ENCODE measurements at places on chromosomes 6 and 20.

- DNase-seq = no peak
These were observed 43.0 kb upstream of the ZBP1 start for GRCh38 chr20:57663241-57663640.

DNA sequence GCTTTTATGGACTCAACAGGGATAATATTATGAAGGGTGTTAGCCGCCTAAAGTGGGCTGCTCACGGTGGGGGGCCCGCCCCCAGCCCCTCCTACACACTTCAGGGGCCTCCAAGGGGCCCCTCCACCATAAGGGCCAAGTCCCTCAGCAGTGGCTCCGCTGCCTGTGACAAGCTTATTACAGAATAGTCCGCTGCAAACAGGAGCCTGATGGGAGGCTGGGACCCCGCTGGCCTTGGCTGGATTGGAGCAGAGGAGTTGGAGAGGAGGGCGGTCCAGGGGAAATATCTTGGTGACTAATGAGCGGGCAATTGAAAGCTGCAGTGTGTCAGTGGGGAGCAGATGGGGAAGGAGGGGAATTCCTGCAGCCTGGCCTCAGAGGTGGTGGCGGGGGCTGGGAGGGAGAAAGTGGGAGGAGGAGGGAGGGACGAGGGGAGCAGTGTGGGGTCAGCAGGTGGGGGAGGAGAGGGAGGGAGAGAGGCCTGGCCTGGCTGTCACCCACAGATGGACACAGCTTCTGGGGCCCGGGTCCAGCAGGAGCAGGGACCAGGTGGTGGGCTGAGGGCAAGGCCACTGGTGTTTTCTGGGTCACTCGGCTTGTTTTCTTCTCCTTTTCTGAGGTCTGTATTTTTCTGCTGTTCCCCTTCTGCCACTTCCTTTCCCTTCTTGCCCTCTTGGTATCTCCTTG is 57.6 kb upstream of the FOXP4 start:
- DNase-seq = no peak

DNA sequence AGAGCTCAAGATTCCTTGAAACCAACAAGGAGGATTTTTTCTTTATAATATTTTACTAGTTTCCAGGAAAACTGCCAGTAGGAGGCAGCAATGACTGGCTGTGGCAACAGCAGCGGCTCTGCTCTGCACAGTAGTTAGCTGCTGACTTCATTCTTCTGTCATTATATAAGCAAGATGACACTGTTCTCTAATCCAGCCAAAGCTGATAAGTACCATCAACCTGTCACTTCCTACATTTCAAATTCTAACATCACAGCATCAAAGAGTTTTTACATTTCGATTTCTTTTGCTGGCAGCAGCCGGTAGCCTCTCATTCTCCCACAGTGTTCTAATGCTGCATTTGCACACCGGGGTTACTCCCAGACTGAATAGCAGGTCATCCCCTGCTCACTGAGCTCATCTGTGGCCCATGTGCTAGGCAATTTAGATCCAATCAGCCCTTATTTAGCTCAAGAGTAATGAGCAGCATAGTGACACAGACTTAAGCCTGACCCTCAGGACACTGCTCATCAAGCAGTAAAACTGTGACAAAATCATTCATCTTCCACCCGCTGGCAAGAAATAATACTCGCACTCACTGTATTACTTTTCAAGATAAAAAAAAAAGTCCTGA is 67.8 kb downstream of the MMS22L start:
- DNase-seq = no peak

GRCh38 chr6:53999088-53999755 is 112.0 kb upstream of the MLIP start:
- DNase-seq = no peak

GRCh38 chr6:139050770-139051313 is 22.3 kb downstream of the ABRACL start:
- no peak for DNase-seq

DNA sequence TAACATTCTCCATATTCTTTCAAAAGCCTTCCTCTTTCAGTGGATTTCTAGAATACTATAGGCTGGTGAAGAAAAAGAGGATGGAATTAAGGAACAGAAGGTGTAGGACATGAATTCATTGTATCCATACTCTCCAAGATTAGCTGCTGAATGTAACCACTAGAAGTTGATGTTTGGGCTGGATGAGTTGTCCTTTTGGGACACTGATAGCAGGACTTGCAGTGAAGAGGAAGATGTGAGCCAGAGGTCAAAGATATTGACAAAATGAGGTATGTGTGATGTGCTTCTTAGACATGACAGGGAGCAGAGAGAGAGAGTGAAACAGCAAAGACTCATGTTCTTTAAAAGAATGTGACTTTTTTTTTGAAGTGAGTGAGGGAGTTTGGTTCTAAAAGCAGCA is 134.3 kb upstream of the MAN1A1 start:
- DNase-seq = no peak

DNA sequence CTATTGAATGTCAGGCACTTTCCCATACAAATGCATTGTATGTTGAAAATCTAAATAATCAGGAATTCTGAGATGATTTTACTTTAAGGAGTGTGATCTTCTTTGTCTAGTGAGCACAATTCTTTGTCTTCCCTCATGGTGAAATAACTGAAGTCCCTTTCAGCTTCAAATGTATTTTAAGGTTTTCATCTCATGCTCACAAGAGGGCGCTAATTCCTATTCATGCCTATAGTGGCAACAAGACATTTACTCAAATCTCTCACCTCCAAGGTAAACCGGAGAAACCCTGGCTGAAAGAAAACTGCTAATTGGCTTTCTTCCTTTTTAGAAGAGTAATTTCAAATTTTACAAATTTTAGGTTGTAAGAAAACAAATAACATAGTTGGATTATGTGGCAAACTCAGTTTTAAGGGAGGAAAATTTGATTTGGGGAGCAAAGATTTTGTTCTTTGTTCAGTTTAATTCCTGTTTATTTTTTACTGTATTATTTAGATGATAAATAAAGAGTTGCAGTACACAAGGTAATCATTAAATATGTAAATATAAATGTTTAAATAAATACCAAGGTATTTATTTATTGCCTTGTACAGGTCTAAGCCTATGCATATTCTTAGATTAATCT is 69.1 kb downstream of the SLC35F1 start:
- DNase-seq = peak; percentile 17

DNA sequence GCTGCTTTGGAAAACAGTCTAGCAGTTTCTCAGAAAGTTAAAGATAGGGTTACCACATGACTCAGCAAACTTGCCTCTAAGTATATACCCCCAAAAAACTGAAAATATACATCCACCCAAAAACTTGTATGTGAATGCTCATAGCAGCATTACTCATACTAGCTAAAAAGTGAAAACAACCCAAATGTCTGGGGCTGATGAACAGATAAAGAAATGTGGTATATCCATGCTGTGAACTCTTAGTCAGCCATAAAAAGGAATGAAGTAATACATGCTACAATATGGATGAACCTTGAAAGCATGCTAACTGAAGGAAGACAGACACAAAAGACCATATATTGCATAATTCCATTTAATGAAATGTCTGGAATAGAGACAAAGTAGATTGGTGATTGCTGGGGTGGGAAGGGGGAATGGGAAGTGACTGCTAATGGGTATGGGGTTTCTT is 79.9 kb upstream of the GLP1R start:
- no peak for DNase-seq

GRCh38 chr6:79427721-79428120 is 109.5 kb downstream of the LCA5 start:
- DNase-seq = no peak

GRCh38 chr20:53657732-53658131 is 64.1 kb upstream of the ZNF217 start:
- no peak for DNase-seq

GRCh38 chr6:41640426-41640825 is 2.2 kb downstream of the MDFI start:
- no peak for DNase-seq

DNA sequence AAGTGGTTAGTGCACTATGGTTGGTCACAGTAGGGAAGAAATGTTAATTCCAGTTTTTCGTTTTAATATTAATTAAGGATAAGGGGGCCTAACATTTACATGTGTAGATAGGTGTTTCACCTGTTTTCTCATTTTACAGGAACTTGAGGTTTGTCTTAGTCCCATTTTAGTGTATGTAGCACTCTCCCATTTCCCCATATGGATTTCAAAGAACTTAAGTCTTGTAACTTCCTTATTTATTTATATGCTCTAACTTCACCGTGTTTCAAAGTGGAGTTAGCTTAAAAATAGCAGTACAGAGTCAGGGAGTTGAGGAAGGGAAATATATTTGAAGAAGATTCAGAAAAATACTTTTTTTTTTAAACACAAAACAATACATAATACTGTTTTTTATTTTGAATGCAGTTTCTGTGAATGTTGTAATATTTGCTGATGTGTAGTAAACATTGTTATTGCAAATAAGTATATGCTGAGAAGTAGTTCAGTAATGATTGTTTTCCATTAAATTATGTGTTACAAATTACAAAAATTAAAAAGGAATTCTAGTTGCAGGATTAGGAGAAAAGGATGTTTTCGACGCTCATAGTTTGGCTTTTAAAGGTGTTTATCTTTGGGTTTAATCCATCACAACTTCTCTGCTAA is 3.5 kb downstream of the SCAF8 start:
- no peak for DNase-seq

DNA sequence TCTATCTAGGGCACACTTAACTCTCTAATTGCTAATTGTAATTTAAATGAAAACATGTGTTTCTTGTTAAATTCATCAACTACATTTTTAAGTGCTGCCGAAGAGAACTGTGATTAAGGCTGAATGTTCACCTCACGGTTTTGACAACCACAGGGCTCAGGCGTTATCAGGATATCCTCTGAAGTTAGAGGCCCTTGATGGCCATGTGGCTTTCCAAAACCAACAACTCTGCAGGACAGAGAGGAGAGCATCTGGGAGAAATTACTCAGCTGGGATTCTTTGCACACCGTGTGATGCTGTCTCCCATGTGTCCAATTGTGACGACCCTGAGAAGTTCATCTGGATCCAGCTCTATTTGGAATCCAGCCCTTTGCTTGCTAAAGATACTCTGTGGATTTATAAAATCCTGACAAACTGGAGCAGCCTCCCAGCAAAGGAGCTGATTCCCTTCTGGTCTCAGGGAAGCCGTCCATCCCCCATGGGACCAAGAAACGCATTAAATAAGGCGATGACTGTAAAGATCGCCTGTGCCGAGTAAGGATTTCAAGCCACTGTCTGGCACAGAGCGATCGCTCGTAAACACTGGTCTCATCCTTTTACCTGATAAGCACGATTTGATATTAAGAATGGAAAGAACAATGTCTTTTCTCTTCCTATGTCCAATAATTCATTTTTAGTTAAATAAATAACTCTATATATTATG is 401.1 kb downstream of the CD83 start:
- no peak for DNase-seq

DNA sequence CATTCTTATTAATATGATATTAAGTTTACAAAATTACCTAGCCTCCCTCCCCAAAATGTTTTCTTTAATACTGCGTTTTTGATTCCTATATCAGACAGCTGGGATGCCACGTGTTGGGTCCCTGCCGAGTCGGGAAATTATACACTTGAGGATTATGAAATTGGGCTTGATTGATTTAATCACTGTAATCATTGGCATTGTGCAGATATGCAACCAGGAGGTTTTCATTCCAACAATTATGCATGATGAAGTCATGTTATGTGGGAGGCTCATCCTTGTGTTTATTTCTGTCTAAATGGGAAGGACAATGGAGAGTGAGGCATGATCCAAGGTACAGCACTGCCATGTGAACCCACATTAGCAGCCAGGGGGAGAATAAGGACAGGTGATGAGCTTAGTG is 30.6 kb upstream of the RIPOR2 start:
- no peak for DNase-seq

GRCh38 chr6:125753218-125753936 is 3.9 kb downstream of the HEY2 start:
- DNase-seq = no peak

- no peak for DNase-seq
These were observed 184.0 kb downstream of the GPX5 start for GRCh38 chr6:28709478-28710349.

DNA sequence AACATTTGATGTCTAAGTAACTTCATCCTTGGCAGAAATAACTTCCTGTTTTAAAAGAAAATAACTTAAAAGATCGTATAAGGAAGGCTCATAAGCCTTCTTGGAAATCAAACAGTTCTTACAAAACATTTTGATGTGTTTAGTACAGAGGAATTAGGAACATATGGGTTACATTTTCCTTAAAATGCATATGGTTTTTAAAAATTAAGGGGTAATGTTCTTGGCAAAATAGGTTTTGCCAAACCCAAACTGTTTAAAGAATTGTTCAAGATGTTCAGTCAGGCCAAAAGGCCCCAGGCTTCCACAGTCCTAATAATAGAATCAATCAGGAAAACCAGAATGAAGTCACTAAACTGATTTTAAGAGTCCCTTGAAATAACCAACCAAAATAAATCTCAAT is 142.7 kb upstream of the SLC35B3 start:
- DNase-seq = no peak

DNA sequence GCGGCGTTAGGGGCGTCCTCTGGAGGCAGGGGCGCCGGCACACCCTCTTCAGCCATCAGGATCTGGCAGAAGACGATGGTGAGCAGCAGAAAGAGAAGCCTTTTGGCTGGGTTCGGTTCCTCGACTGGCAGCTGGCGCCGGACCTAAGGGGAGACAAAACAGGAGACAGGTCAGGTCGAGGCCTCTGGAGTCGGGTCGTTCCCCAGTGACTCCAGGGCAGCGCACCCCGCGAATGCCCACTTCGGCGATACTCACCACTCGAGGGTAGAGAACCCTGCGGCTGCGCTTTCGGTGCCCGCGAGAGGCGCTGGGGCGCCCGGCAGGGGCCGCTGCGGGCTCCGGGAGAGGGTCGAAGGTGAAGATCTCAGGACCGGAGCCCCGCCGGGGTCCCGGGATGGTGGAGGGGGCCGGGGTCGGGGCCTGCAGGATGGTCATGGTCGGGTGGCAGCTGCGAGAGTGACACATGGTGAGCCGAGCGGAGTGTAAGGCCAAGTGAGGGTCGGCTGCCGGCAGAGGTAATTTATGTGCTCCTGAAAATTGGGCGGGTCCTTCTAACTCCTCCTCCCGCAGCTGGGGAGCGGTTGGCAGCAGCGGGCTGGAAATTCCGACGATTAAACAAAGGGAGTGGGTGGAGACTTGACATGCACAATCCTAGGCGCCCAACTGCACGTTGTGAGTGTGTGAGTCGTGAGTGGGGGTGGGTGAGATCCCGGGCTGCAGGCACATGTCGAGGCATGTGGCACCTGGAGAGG is at the start of gene IER3:
Gene IER3, minus strand, starts transcription at position 494 of the 752 bp plus-strand sequence. Its CDS starts 29 bp downstream, at position 465.
- peak; percentile 59 for DNase-seq

GRCh38 chr6:165843568-165844113 is 180.6 kb upstream of the PDE10A start:
- no peak for DNase-seq

DNA sequence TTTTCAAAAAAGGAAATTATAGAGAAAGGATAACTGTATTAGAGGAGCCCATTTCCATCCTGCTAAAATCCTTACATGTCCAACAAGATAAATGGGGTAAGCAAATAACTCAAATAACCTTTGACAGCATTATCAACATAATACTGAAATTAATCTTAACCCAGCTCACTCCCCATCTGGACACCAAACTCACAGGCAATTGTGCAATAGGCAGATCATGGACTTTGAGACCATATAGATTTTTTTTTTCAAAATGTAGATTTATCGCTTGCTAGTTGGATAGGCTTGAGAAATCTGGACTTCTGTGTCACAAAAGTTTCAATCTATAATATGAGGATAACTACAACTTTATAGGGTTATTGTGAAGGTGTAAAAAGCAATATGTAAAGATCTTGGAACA is 134.4 kb upstream of the ASCC3 start:
- no peak for DNase-seq

- no peak for DNase-seq
These were observed 77.0 kb upstream of the NT5E start for GRCh38 chr6:85372915-85373270.

GRCh38 chr6:105320765-105321164 is 82.1 kb downstream of the PREP start:
- no peak for DNase-seq
